ENCODE measurements at places on chromosomes 4 and X. TPM values are rescaled to one million over a fixed set of nuclear protein-coding genes. Genes with fewer than 3 reads are reported as not detected.

SPANXB1 gene
- total RNA-seq = not detected

TCEAL9 gene
- 53.2 TPM for total RNA-seq

GRCh38 chr4:185640811-185641675, 105.7 kb upstream of the PDLIM3 start:
- DNase-seq = no peak

GNRHR gene
- not detected for total RNA-seq

DNA sequence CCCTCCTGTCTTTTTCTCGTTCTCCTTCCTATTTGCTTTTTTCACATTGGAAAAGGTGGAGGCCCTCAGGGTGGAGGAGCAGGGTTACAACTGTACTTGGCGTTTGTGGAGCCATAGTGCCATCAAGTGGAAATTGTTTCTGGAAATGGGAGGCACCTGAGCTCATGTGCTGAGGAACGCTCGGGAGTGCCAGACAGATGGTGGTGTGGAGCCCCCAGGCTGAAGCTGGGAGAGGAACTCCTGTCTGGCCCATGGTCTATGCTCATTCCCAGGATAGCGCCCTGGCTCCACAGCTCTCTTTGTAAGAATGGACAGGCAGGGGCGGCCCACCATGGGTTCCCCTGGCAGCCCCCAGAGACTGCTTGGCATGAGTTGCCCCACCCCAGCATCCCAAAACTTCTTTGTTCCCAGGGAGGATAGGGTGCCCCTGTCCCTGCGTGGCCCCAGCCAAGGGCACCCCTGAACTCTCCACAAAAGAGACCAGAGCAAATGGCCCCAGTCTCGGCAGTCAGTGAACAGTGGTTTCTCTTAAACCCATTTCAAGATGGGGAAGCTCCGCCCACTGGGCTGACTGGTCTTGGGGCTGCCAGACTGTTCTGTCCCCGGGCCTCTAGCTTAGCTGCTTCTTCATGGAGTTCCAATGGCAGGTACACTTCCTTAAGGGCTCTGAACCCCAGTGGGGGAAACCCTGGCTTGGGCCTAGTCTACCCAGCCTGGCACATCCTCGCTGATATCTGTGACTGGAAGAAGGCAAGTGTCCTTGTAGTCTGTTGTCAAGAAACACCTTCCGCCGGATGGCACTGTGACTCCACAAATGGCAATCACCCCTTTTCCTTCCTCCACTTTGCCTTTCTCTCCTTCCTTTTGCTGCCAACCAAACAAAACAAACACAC, 70.1 kb downstream of the NBDY start:
- DNase-seq = no peak

DNA sequence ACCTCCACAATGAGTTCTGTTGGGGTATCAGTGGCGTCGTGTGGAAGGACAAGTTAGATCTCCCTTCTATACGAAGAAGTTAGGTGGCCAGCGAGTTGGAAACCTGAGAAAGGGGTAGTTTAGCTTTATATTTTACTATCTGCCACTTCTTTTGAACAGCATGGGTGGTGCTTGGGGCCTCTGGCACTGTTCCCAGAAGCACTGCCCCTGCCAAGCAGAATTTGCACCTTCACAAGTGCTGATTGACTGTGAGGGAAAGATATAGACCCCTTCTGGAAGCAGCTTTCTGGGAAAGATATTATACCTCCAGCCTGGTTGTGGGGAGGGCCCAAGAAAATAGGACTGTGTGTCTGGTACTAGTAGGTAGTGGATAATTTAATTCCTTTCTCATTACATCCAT, 246.9 kb downstream of the FBXO8 start:
- no peak for DNase-seq

Measured in aorta (tissue), 5 donors.